Naive thymus-derived CD8-positive, alpha-beta T cell (primary cell): ENCODE measurements at places on chromosomes 4 and X.

DNA sequence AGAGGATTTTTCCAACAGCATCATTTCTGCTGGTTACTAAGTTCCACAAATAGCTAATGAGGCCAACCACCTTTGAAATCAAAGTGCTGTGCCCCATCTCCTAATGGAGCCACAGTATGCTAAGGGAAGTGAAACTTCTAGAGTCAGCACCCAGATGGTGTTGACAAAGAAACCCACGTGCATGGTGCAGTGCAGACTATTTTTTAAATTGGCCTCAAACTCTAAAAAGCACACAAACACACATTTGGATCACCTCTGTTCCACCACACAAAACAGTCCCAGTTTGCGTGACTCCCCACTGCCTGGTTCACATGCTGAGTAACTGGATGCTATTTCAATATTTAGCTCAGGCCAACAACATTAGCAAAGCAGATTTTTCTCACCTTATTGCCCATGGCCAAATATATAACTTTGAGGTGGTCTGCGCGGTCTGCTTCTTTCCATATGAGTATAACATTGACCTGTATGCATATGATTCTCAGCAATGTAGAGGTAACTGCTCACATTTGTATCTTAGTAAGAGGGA lies 69.9 kb downstream of the AMELX start:
- no peak for DNase-seq

- DNase-seq = no peak
Observed at GRCh38 chr4:27474691-27475090, 614.0 kb downstream of the STIM2 start.

GRCh38 chrX:83501530-83501929 lies 6.6 kb upstream of the POU3F4 start:
- no peak for DNase-seq

DNA sequence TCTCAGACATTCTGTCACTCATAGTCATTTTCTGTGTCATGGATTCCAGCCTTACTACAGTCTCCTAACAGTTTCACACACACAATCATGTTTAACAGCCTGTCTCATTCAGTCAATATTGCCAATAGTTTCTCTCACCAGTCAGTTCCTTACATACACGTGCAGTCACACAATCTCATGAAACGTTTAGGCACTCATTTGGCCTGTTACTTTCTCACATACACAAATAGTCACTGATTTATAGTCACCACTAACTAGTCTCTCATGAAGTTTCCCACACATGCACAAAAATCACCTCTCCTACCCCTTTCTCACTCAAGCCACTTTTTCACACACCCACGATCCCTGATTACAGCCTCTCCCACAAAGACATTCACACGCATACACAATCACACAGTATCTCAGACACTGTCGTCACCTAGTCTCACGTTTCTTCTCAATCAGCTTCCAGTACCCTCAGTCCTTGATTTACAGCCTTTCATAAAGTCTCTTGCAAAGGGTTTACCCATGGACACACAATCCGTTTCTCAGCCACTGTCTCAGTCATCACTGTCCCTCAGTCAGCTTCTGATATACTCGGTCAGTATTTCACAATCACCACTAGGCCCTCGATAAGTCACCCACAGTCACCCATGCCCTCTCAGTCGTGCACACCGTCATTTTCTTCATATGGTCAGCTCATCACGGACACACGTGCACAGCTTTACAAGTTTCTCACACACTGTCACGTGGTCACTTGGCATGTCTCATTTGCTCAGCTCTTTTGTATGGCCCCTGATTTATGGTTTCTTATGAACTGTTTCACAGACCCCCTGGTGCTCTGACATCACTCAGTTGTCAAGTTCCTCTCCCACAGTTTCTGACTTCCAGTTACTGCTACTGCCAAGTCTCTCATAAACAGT lies 4.2 kb upstream of the CFP start:
- DNase-seq = no peak

GRCh38 chr4:20251031-20251795 lies 492 bp upstream of the SLIT2 start:
- DNase-seq = peak; percentile 8

GRCh38 chr4:111959222-111959621 lies 186.0 kb upstream of the FAM241A start:
- DNase-seq = no peak

DNA sequence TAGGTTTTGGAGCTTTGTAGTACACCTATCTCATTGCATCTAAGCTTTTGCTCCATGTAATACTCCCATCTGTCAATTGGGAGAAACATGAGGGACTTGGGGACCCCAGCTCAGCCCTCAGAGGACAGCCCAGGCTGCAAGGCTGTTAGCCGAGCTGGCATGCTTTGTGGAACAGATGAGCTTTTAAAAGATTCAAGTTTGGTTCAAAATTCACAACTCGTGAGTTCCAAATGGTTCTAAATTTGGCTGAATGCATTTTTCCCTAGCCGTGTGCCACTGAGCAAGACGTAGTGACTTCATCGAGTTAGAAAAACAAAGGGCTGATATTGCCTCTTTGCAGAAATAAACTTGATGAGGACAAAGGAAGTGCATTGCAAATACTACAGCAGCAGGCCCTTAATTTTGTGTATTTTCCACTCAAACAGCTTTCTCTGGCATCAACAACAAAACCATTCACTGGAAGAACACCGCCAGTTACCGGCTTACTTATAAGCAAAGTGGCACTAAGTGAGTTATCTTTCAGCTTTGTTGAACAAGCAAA lies 165.0 kb upstream of the HS3ST1 start:
- DNase-seq = no peak

DNA sequence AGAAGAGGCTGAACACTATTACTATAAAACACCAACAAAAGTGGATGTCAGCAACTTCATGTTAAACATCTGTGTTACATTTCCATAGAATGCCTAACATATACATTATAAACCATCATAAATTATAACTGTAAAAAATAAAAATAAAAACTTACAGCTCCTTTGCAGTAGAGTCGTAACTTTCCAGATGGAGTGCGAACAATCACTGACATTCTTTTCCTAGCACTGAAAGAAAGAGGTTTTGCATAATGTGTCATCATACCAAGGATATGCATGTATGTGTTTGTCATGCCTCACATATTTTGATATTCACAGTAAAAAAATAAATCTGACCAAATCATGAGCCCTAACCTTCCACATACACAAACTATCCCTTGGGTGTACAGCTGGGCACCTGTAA lies 113.1 kb downstream of the ATP8A1 start:
- no peak for DNase-seq

- DNase-seq = peak; percentile 10
Observed at GRCh38 chrX:102339312-102340298, 92.6 kb downstream of the NXF2 start.

DNA sequence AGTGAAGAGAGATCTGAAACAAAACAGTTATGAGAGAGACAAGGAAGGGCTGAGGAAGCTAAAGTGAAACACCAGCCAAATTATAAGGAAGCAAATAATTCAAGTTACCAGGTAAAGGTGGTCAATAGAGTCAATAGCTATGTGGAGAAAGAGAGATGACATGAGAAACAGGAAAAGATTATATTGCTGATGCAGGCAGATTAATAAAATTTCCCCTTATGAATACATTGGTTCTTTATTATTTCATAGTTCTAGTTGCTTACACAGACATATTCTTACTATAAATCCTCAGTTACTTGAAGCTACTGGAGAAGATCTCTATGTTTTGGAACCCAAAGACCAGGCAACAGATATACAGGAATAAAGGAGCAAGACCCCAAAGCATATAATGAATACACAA lies 273.7 kb upstream of the CTSO start:
- no peak for DNase-seq

DNA sequence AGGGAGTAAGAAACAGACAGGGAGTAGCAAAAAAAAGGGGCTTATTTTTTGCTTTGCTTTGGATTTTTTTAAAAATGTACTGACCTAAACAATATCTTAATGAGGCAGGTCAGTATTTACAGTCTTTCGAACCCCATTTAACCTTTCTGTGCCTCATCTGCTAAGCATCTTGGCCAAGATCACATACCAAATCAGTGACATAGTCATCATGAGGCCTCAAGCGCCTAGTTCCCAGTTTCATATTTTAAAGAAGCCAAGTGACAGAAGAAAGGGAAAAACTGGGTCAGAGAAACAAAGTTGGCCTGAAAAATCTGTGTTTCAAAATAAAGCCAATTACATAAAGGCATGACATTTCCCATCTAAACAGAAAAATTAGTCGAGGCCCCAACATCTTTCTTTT lies 94.6 kb upstream of the WDR44 start:
- DNase-seq = no peak

- no peak for DNase-seq
Observed at GRCh38 chr4:8556341-8557150, 23.6 kb upstream of the GPR78 start.
